ENCODE measurements at places on chromosomes 4 and X.

- ATAC-seq = no peak
Observed at GRCh38 chr4:39877971-39878370, 99.7 kb downstream of the PDS5A start.

GRCh38 chr4:85854546-85854945 is 379.6 kb downstream of the ARHGAP24 start:
- ATAC-seq = no peak

- no peak for ATAC-seq
Observed at GRCh38 chr4:59484944-59485343, 1715.2 kb upstream of the ADGRL3 start.

DNA sequence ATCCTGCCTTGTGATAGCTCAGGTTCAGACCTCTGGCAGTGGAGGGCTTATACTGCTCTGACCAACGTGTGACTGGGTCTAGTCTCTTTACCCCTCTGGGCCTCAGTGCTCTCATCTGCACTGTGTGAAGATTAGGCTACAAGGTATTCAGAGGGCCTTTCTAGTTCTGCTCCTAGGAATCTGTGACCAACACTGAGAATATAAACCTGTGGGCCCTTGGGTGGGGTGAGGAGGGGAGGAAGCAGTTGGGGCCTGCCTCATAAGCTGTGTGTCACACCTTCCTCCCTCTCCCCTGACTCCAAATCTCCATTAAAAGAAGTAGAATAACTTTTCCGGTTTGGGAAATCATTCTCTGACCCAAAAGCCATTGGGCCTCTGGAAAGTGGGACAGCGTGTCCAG is 66.3 kb upstream of the MSN start:
- ATAC-seq = no peak

DNA sequence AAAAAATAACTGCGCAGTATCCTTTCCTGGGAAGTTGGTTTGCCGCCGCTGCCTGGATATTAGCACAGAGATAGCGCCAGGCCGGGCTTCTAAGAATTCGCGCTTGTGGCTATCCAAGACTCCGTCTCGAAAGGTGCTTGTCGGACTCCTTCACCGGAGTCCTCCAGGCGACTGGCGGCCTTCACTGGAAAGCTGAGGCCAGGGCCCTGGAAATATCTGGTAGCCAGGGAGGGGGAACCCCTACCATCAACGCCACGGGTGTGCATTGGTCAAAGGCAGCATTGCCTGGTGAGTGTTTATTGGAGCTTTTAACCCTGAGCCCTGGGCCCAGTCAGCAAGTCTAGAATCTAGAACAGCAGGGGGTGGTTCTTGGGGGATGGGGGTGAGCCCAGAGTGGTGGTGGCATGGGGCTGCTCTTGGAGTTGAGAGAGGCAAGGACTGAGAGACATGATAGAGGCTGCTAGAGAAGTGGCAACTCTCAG is 577 bp upstream of the PIM2 start:
- peak; percentile 44 for ATAC-seq

DNA sequence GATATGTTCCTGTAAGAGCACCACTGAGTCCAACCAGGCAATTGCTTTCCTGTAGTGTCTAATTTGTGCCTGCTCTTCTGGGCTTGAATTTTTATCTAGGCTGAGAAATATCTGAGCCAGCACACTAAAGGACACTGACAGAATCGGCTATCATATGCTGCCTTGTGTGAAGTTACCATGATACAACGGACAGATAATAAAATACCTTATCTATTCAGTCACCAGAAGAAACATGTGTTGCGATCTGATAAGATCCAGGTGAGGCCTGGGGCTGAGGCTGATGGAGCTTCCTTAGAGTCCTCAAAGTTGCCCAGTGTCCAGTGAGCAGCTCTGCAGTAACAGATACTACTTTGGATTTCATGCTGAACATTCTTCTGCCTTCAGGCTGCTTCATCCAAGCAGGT is 111.8 kb downstream of the ZNF518B start:
- no peak for ATAC-seq

DNA sequence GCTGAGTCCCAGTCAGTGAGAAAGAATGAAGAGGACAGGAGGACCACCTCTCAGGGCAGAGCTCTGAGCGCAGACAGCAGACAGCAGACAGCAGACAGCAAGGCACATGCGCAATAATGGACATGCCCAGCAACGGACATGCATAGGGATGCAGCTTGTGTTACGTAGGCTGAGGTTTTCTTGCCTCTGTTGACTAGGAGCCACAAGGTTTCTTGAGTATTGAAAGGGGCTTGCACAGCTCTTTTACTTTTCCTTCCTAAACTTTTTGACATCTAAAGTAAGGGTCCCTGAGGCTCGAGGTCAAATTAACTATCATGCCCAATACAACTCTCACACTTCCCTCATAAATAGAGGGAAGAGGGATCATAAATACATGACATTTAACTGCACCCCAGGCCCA is at the start of gene PAGE3:
PAGE3 (minus strand) TSS at position 101 of the 400 bp plus-strand sequence. CDS start 1,013 bp downstream, outside the sequence.
- no peak for ATAC-seq

GRCh38 chrX:16114611-16115010 is 8.8 kb upstream of the GRPR start:
- no peak for ATAC-seq

DNA sequence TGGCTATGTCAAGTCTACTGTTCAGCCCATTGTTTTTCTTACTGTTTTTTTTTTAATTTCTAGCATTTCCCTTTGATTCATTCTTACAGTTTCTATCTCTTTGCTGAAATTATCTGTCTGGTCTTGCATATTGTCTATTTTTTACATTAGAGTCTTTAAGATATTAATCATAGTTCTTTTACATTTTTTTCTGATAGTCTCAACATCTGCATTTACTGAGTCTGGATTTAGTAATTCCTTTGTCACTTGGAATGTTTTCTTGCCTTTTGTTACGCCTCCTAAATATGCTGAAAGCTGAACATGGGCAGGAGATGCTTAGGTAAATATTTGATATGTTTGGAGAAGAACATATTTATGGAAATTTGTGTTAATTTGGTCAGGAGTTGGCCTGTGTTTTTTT is 10.4 kb downstream of the JADE3 start:
- ATAC-seq = no peak

GRCh38 chr4:89022426-89023128 is 34.4 kb downstream of the FAM13A start:
- ATAC-seq = no peak

DNA sequence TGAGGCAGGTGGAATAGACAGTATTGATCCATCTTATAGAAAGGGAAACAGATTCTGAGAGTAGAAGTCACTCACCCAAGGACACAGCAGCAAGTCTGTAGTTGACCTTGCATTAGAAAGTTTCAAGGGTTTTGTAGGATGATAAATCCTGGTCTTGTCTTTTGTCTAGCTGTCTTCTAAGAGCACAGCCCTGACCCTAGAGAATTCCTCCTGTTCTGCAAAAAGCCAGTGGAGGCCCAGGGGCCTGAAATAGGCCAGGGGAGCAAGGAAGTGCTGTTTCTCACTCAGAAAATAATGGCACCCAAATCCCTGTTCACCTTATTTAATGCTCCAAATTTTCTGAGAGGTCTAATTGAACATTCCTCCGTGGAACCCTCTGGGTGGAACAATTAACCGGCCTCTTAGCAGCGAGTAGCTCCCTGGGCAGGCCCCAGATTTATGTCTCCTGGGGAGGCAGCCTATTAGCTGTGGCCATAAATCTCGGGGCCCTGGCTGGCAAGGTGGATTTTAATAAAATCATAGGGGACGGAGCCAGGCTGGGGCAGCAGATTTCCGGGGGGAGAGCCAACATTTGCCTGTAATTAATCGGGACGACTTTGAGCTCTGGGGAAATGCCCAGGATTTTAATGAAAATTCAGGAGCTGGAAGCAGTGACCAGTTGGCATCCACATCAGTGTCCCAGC is 49.2 kb upstream of the MSX1 start:
- no peak for ATAC-seq

- no peak for ATAC-seq
Observed at GRCh38 chr4:19478791-19479190, 772.9 kb upstream of the SLIT2 start.

GRCh38 chrX:62931625-62932024 is 419.5 kb downstream of the SPIN4 start:
- no peak for ATAC-seq

DNA sequence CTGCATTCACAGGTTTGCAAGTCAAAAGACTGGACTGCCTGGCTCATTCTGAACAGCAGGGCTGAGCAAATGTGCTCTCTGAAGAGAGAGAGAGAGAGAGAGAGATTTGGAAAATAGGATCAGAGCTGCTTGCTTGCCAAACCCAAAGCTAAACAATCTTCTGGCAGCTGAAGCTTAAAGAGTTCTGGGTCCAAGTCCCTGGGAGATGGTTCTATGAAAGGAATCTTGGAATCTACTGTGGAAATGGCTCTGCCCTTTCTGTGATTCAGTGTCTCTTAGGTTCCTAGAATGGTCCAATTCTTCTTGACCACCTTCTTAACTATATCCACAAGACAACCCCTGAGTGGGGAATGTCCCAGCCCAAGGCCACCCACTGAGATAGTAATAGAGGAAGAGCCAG is 66.1 kb upstream of the EFNB1 start:
- ATAC-seq = no peak

DNA sequence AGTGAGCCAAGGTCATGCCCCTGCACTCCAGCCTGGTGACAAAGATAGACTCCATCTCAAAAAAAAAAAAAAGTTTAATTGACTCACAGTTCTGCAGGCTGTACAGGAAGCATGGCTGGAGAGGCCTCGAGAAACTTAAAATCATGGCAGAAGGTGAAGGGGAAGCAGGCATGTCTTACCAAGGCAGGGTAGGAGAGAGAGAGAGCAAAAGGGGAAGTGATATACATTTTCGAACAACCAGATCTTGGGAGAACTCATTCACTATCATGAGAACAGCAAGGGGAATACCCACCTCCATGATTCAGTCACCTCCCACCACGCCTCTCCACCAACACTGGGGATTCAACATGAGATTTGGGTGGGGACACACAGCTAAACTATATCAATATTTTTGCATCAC is 315.2 kb upstream of the HTR2C start:
- no peak for ATAC-seq

- no peak for ATAC-seq
Observed at GRCh38 chr4:154611833-154612232, 623 bp downstream of the FGG start.

GRCh38 chr4:143076723-143077122 is 108.0 kb upstream of the USP38 start:
- ATAC-seq = no peak

GRCh38 chr4:112521123-112522023 is 5.4 kb upstream of the NEUROG2 start:
- ATAC-seq = no peak

DNA sequence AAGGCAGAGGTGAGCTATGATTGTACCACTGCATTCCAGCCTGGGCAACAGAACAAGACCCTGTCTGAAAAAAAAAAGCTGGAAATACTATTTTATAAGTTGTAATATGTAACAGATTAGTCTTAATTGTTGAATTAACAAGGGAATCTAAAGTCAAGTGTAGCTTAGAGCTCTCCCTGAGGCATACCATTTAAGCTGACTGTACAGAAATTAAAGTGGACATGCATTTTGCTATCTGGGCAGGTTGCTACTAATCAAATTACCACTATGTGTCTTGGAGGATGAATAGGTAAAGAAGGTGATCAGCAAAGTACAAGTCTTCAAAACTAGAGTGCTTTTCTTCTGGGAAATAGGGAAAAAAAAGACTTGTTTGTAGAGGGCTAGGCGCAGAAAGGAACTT is 205.3 kb upstream of the JADE1 start:
- no peak for ATAC-seq

DNA sequence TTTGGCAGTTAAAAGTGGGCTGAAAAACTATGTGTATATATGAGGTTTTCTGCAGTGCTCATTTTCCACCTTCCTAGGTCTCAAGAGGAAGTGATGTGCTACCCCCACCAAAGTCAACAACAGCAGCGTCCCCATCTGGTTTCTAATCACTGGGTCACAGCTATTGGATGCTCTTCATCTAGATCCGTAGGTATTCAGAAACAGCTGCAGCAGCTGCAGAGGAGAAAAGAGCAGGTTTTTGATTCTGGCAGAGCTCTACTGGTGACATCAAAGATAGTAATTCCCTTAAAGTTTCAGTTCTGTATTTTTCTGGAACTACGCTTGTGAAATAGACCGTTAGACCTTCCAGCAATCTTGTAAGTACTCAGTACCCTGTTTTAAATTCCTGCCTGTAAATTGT is 5.8 kb upstream of the GUCY2F start:
- ATAC-seq = no peak

DNA sequence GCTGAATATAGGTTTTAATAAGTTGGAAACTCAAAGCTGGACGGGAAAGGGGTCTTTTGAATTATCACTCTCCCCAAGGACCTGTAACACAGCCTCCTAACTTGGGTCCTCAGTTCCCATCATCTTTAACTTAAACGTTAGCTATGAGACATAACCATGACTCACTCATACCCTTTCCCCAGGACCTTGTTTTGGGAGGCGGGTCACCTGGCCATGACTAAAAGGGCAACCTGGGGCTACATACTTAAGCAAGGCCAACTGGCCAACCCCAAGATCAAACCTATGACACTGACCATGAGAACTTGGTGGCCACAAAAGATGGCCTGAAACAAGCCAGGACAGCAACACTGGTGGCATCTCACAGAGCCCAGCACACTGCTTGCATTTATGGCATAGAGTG is 89.0 kb downstream of the SH3KBP1 start:
- no peak for ATAC-seq

GRCh38 chr4:119858176-119858575 is 208.5 kb downstream of the MAD2L1 start:
- no peak for ATAC-seq

DNA sequence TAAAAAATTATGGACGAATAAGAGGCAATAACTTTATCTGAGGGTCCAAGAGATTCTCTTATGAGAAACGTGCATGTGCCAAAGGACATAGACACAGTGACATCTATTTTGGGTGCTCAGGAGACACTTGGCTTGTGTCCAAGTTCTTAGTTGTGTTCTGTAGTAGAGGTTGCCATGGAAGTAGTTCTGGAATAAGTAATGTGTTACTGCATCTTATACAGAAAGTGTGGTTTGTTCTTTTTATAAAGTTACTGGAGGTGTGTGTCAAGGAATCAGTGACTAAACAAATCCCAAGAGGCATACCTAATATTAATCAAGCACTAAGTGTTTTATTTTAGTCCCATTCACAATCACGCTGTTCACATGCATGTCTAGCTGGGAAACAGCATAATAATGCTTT is 305.7 kb downstream of the ARHGAP24 start:
- ATAC-seq = no peak

- no peak for ATAC-seq
Observed at GRCh38 chr4:114527637-114528036, 71.0 kb upstream of the UGT8 start.

GRCh38 chr4:47929682-47930201 is 15.4 kb upstream of the NFXL1 start:
- ATAC-seq = no peak

DNA sequence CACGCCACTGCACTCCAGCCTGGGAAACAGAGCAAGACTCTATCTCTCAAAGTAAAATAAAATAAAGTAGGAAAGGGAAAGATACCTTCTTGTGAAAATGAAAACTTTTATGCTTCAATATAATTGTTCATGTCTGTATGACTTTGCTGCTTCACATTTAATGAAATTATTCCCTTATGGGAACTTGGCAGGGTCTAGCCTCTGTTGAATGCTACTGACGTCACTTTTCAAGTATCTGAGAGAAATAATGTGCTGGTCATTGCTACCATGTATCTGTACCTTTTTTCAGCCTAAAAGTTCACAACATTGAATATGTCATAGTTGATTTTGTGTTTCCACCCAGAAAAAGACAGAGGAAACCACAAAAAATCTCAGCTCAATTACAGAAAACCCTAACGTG is 65.2 kb downstream of the PRDM5 start:
- ATAC-seq = peak; percentile 95

- no peak for ATAC-seq
Observed at GRCh38 chr4:44210750-44211149, 237.9 kb downstream of the KCTD8 start.
